Hematopoietic multipotent progenitor cell treated with erythropoietin and hydrocortisone succinate and interleukin-3 and kit ligand, for 8 days (in vitro differentiated cells): ENCODE measurements at places on chromosomes 2 and 18.

DNA sequence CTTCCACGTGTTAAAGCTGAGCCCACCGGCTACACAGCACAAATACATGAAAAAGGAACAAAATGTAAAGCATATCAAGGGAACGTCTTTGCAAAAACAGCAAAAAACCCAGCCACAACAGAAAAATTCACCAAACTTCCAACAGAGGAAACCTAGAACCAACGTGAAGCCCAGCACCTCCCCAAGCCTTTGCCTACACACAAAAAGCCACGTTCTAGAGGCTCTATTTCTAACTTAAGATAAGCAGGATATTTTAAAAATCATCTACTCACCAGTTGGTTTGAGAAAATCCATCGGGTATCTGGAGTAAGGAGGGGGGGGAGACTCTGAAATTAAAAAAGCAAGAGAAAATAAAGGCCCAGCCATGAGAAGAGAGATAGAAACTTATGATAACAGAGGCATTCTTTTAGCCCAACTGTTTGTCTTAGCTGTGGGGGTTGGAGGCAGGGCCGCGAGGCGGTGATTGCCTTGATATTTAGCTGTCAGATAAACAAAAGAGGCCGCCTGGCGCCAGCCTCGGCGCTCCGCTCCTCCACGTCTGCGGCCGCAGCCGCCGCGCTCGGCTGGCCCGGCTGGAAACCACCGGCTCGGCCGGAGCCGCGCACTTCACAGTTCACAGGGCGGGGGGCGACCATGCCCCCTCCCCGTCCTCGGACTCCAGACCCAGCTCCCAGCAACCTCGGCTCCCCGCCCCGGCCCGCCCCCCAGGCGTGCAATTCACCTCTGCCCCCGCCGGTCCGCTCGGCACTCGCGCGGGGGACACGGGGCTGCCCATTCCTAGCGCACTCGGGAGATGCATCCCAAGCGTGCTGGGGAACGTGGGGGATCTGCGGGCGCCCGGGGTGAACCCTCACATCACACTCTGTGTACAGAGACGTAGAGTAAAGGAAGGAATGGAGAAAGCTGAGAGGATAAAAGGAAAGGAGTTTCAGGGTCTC is 2.4 kb downstream of the SMAD7 start:
- peak; percentile 23 for DNase-seq

- DNase-seq: peak; percentile 27
Measured at GRCh38 chr2:158975271-158975921, 7.0 kb downstream of the TANC1 start.

DNA sequence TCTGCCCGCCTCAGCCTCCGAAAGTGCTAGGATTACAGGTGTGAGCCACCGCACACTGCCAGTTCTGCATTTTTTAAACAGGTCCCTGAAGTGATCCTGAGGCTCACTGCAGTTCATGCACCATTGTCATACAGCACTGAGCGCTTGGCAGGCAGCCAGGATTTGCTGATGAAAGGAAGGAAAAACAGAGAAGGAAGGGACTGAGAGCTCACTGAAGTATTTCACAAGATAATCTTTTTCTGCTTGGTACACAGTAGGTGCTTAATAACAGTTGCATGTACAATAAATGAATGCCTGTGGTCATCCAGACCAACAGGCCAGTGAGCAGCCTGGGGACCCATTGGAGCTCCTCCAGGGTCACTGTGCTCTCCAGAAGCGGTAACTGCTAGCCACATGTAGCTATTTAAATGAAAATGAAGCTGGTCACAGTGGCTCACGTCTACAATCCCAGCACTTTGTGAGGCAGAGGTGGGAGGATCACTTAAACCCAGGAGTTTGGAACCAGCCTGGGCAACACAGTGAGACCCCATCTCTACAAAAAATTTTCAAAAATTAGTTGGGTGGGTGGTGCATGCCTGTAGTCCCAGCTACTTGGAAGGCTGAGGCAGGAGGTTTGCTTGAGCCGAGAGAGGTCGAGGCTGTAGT is 33.1 kb upstream of the SMAD7 start:
- DNase-seq: no peak

DNA sequence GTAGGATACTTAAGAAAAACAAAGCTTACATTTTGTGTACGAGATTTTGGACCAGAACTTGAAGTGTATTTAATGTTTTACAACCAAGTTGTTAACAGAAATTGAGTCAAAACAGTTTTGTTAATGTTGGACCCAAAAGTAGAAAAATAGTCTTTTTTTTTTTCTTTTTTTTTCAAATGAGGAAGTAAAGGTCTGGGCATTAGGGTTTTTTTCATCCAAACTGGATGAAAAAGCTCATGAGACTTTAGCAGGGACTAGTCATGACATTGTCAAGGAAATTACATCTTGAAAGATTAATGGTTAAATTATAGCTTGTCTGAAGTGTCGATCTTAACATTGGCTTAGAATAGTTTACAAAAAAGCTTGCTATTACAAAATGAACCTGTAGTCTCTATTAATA is 32.3 kb downstream of the CCNT2 start:
- no peak for DNase-seq

DNA sequence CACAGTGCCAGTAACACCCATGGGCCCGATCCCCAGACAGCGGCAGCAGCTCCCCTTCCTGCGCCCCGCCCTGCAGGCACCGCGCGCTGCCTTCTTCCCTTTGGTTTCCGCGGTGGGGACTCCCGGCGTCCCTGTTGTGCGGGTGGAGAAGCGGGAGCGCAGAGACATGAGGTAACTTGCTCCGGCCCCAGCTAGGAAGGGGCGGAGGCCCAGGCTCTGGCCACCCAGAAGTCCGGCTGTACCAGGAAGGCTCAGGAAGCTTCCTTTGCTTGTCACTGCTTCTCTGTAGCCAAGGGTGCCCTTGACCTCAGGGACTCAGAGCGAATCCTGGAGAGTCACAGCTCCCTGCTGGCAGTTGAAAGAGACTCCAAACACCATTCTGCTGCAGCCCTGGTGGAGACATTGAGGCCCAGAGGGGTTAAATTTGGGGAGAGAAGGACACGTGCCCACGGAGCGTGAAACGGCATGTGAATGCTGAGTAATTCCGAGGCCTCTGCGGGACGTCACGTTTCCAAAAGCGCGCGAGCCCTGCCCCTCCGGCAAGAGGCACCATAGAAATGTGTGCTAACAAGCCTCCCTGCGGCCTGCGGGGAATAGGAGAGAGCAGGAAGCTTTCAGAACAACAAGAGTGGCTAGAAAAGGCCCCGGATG is 6.7 kb upstream of the ADCY3 start:
- DNase-seq: peak; percentile 58

DNA sequence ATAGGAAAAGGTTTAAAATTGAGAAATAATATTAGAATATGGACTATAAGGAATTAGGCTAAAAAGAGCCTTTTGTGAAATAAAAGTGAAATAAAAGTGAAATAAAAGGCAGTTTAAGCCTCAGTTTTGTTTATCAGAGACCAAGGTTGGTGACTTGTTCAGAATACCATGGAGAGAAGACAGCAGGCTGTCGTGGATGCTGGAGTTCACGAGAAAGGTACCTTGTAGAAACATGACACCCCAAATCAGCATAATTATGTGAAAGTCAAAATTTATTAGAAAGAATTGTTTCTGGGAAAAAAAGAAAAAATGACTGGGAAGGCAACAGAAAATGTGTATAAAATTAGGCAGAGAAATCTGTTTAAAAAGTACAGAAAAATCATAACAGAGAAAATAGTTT is 46.5 kb upstream of the SPAG16 start:
- DNase-seq: no peak

- DNase-seq: no peak
Measured at GRCh38 chr2:218755567-218756404, 26.2 kb upstream of the CYP27A1 start.

- DNase-seq: no peak
Measured at GRCh38 chr2:206225435-206226232, 48.8 kb upstream of the ZDBF2 start.

DNA sequence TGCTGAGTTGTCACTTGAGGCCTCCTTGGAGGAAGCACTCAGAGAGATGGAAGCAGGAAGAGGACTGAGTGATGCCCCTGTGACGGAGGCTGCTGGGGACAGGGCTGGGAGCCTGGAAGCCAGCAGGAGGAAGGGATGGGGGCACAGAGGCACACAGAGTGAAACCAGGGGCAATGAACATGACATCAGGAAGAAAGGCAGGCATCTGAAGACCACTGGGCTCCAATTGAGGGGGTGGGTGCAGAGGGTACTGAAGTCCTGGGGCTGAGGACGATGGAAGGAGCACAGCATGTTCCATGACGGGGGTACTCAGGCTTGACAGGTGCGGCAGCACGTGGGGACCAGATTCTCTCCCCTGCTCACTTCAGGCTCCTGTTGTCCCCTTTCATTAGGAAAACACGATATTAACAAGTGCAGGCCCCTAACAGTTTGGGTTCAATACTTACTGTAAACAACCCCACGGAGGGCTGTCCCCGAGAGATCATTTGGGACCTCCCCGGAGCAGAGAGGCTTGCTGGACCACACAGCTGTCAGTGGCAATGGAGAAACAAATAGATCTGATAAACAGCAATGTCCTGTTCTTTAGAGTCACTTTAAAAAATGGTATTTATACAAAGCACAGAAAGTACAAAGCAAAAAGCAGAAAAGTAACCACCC is 8.7 kb downstream of the INPP5D start:
- DNase-seq: no peak

DNA sequence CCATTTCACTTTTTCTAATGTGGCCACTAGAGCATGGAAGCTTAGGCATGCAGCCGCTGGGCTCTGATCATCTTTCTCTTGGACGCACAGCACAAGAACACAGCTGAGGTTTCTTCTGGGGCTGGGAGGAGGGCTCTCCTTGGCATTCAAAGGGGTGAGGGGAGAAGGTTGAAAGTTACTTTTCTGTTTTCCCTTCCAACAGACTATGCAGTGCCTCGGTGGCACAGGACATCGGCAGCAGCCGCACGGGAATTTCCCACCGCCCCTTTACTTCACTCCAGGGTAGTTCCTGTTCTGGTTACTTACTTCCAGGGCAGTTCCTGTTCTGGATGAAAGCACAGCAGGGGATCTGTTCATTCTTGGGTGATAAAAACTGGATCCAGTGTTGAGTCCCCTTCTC is 18.9 kb upstream of the MAL start:
- DNase-seq: no peak

DNA sequence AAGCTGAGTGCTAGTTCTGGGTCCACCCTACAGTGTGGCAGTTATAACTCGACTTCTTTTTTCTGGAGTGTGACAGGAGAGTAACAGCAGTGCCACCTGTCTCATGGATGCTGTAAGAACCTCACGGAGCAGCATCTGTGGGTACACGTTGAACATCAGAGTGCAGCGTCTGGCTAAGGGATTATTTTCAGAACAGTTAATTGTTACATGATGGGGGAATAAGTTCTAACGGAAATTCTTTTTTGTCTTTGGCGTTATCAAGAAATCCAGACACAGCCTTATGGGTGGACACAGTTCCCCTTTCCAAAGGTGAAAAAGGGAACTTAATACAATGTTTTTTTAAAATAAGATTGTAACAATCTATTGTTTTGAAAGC is 28.3 kb upstream of the TOGARAM2 start:
- peak; percentile 83 for DNase-seq

DNA sequence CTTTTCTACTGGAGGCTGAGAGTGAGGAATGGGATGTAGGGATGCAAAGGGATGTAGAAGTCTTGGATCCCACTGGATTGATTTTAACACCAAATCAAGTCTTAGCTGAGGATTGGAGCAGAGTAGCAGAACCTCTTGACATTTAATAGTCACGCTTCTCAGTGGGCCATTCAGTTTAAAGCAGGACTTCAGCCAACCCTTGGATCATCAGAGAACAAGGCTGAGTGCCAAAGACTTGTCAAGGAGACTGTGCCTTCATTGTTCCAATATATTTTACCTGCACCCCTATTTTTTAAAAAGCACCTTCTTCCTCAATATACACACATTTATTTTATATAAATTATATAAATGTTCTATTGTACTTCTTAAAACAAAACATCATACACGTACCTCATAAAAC is 242.4 kb upstream of the ST6GAL2 start:
- DNase-seq: no peak
